ENCODE measurements at places on chromosomes 12 and 14.
A peak's percentile ranks its signal among the peaks of the same experiment; 100 is the strongest.

DNA sequence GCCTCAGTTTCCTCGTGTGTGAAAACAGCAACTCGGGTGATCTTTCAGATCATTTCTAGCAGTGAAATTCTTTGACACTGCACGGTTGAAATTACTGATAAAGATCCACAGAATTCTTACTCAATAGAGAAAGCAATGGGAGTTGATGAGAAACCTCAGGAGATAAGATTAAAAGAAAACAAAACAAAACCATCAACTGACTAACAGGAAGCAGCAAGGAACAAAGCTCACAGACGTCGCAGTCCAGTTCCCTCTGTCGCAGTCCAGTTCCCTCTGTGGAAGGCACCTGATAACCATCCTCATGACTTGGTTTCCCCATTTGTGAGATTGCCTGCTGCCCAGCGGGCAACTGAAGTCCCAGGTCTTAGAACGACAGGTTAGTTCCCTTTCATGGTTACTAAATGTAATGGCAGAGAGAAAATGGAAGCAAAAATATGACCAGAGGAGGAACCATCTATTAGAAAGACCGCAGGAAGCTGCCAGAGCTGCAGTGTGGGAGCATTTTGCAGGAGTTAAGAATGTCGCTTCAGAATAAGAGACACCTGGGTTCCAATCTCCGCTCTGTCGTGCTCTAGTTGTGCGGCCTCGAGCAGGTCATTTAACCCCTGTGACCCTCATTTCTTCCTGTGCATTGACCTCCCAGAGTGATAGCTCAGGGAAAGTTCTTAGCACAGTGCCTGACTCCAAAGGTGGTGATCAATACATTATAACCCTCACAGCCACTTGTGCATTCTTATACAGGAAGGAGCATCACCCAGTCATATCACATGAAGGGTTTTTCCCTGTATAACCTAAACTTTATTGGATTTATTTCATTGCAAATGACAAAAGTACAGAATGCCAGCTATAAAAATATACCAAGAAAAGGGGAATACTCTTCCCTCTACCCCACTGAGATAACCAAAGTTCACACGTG, 5.1 kb upstream of the MED13L start:
- no peaks in the 10 kb centered on the region for H3K27me3 ChIP-seq
- H3K27ac ChIP-seq: no peak overlapping the region
- no peaks in the 10 kb centered on the region for H3K4me1 ChIP-seq
- H3K4me3 ChIP-seq: peak overlapping the region; percentile 30
- H3K36me3 ChIP-seq: no peaks in the 10 kb centered on the region

DNA sequence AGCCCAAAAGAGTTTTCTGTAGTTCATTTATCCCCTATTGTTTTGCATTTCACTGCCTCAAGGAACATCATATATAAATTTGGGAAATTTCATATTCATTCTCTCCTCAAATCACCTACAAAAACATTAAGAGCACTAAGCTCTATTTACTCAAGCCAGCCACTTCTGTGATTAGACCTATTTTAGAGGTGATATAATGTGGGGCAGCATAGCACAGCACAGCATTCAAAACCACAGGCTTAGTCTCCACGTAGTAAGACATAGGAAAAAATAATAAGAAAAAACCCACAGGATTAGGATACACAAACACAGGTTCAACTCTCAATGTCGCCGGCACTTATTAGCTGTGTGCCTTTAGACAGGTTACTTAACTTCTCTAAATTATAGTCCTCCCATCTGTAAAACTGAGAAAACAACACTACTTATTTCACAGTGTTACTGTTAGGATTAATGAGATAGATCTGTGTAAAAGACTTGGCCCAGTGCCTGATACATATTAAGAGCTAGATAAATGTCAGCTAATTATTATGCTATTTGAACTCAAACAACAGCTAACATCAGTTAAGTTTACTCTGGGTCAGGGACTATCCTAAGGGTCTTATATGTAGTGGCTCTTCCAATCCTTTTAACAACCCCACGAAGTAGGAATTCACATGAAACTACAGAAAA, 20.3 kb downstream of the DCAF5 start:
- no peak for DNase-seq
- no peaks in the 10 kb centered on the region for H3K36me3 ChIP-seq
- no peaks in the 10 kb centered on the region for H3K27me3 ChIP-seq
- no peak overlapping the region for H3K27ac ChIP-seq
- H3K4me3 ChIP-seq: no peak overlapping the region
- H3K4me1 ChIP-seq: peaks cover 18% of the 10 kb centered on the region

DNA sequence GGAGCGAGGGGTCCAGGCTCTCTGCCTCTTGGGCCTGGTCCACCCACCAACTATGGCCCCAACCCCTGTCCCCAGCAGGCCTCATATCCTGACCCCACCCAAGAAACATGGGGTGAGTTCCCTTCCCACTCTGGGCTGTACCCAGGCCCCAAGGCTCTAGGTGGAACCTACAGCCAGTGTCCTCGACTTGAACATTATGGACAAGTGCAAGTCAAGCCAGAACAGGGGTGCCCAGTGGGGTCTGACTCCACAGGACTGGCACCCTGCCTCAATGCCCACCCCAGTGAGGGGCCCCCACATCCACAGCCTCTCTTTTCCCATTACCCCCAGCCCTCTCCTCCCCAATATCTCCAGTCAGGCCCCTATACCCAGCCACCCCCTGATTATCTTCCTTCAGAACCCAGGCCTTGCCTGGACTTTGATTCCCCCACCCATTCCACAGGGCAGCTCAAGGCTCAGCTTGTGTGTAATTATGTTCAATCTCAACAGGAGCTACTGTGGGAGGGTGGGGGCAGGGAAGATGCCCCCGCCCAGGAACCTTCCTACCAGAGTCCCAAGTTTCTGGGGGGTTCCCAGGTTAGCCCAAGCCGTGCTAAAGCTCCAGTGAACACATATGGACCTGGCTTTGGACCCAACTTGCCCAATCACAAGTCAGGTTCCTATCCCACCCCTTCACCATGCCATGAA, 8.6 kb downstream of the ARHGAP9 start:
- peak overlapping the region; percentile 14 for H3K27ac ChIP-seq
- no peak overlapping the region for H3K4me3 ChIP-seq
- no peak for DNase-seq
- H3K27me3 ChIP-seq: no peaks in the 10 kb centered on the region

- peaks cover 2% of the 10 kb centered on the region for H3K36me3 ChIP-seq
- no peak overlapping the region for H3K4me3 ChIP-seq
- no peaks in the 10 kb centered on the region for H3K27me3 ChIP-seq
- H3K27ac ChIP-seq: no peak overlapping the region
- DNase-seq: no peak
These were observed 37.3 kb upstream of the ATXN2 start for GRCh38 chr12:111636209-111636945.

DNA sequence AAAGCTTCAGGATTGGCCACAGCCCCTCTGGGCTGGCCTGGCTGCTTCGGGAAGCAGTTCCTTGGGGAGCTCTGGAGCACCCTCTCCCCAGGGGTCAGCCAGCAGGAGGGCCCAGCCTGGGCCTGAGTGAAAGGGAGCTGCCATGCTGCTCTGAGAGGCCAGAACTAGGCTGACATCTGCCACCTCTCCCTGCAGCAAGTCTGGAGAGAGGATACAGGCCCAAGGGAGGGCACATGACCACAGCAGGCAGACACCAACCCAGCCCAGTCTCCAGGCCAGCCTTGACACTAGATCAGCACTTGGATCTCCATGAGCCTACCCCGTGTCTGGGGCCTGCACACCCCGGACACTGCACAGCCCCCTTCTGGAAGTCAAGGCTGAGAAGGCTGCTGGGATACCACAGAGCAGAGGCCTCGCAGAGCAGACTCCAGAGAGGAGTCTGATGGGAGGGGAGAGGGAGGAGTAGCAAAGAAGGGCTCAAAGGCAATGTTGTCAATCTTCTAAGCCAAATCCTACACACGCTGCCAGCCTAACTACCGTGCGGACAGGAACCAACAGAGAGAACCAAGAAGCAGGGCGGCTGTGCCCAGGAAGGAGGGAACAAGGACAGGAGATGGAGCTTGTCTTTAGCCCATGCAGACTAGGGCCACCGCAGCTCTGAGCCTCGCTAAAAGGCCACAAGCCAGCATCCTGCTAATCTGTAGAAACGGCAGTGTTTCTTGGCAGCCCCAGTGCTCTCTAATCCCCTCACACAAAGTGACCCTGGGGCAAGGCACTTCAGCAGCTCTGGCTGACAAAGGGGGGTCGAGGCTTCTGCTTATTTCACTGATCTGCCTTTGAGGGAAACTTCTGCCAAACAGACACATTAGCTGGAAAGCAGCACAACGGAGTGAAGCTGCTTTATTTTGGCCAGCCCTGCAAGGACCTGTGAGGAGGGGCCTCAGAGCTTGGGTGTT, 12.9 kb downstream of the COL2A1 start:
- H3K27me3 ChIP-seq: no peaks in the 10 kb centered on the region
- H3K4me1 ChIP-seq: peaks cover 17% of the 10 kb centered on the region
- H3K36me3 ChIP-seq: no peaks in the 10 kb centered on the region
- H3K4me3 ChIP-seq: no peak overlapping the region
- no peak overlapping the region for H3K27ac ChIP-seq

DNA sequence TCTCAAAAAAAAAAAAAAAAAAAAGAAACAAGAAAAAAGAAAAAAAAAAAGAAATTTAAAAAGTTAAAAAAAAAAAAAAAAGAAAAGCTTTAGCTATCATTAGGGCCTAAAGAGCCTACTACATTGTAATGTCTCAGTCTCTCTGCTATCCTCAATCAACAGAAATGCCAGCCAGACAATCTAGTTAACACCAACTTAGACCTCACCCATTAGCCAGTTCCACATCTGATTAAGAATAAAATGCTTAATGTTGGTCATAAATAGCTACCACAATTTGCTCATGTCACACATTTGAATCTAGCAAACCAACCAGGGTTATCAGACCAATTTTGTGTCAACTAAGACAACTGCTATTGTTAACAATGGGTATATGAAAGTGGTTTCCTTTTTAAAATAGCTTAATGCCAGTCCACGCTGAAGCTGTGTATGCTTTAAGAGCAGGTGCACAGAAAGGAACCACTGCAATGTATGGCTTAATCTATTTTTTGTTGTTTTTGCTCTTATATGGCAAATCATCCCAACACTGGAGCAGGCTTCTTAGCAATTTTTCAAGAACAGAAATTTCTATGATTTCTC, 45.5 kb upstream of the SELPLG start:
- H3K27ac ChIP-seq: no peak overlapping the region
- no peaks in the 10 kb centered on the region for H3K36me3 ChIP-seq
- H3K4me3 ChIP-seq: no peak overlapping the region

DNA sequence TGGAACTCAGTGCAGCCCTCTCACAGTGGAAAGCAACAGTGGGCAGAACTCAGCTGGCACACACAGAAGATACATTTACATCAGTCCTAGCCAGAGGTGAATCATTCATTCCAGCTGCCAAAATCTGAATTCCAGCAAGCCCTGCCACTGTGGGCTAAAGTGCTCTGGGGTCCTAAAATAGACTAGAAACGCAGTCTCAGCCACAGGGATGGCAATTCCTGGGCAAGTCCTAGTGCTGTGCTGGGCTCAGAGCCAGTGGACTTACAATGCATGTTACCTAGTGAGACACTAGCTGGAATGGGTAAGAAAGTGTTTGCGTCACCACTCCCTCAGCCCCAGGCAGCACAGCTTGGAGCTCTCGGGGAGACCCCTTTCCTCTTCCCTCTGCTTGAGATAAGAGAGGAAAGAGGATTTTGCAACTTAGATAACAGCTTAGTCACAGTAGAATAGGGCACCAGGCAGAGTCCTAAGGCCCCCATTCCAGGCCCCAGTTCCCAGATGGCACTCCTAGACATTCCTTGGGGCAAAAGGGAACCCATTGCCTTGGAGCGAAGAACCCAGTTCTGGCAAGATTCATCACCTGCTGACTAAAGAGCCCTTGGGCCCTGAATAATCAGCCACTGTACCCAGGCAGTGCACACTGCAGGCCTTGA, 592.9 kb downstream of the FSCB start:
- no peaks in the 10 kb centered on the region for H3K4me1 ChIP-seq
- no peaks in the 10 kb centered on the region for H3K27me3 ChIP-seq
- H3K4me3 ChIP-seq: no peak overlapping the region

GRCh38 chr14:39212034-39212433, 21.7 kb upstream of the MIA2 start:
- peaks cover 6% of the 10 kb centered on the region for H3K4me1 ChIP-seq
- no peak for DNase-seq
- H3K4me3 ChIP-seq: no peak overlapping the region

DNA sequence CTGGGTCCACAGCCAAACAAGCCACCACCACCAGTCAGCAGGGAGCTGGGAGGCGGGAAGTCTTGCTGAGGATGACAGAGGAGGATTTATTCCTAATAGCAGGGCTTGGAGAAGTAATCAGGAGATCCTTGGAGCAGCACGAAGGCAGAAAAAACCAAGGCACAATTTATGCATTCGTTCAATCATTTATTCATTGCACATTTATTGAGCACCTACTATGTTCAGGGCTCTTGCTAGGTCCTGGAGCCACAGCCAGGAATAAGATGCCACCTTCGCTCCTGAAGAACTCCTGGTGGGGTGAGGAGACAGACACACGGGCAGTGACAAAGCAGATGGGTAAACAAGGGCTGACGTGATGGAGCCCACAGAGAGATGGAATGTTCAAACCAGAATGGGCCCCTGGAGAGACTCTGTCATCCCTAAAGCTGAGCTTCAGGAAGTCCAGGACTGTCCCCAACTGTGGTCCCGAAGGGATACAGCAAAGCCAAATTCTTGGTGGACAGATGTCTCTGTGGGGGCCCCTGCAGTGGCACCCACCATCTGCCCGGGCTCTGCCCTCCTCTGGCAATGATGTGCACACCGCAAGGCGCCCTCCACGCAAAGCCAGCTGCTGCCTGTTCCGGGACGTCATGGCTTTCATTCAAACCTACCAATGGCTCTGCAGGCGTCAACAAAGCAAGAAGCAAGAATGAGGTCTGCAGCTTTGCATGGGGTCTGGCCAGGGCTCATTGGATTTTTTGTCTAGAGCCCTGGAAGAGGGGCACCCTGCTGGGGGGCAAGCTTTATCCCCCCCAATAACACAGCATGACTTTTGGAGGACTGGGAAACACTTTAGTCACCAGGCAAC, 3.0 kb upstream of the TESC start:
- H3K4me1 ChIP-seq: peaks cover 26% of the 10 kb centered on the region
- no peak for DNase-seq
- H3K27me3 ChIP-seq: peaks cover 7% of the 10 kb centered on the region
- H3K36me3 ChIP-seq: no peaks in the 10 kb centered on the region
- H3K4me3 ChIP-seq: no peak overlapping the region
- no peak overlapping the region for H3K27ac ChIP-seq

- no peaks in the 10 kb centered on the region for H3K4me1 ChIP-seq
- no peak overlapping the region for H3K27ac ChIP-seq
- H3K4me3 ChIP-seq: no peak overlapping the region
- no peak for DNase-seq
These were observed 469 bp downstream of the NGB start for GRCh38 chr14:77270361-77271112.
